ENCODE measurements at places on chromosomes 12 and 14.
A peak's percentile ranks its signal among the peaks of the same experiment; 100 is the strongest.

GRCh38 chr12:716506-716905 lies 35.9 kb upstream of the WNK1 start:
- no peak for DNase-seq

DNA sequence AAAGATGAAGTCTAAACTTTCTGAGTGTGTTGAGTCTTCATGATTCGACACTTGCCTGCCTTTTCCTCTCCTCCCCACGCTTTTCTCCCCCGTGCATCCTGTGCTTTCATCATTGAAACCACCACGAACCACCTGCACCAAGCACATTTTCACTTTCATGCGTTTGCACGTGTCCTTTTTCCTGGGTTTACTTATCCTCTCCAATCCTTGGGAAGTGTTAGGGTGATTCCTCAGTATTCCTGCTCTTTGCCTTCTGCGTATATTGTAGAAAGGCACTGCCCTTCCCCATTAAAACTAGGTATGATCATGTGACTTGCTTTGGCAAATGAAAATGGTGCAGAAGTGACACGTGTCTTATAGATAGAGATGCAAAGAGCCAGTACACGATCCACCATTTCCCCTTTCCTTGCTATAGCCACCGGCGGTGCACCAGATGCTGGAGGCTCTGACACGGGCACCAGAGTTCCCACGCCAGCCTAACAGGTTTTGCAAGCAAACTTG lies 106.6 kb downstream of the BRMS1L start:
- no peak for DNase-seq

DNA sequence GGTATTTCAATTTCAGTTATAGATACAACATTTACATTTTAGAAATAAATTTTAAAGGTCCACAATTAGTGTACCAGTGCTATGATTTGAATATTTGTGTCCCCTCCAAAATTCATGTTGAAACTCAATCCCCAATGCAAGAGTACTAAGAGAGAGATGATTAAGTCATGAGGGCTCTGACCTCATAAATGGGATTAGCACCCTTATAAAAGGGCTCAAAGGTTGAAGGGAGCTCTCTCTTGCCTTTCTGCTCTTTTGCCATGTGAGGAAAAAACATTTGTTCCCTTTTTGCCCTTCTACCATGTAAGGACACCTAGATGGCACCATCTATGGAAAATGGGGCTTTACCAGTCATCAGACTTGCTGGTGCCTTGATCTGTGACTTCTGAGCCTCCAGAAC lies 25.8 kb upstream of the CNOT2 start:
- no peak for DNase-seq

GRCh38 chr14:75562089-75562488 lies 16.3 kb upstream of the FLVCR2 start:
- no peak for DNase-seq

- peak; percentile 20 for DNase-seq
These were observed 531 bp upstream of the EML1 start for GRCh38 chr14:99792551-99793212.

GRCh38 chr12:51847643-51848325 lies 734 bp downstream of the FIGNL2 start:
- DNase-seq: peak; percentile 12

DNA sequence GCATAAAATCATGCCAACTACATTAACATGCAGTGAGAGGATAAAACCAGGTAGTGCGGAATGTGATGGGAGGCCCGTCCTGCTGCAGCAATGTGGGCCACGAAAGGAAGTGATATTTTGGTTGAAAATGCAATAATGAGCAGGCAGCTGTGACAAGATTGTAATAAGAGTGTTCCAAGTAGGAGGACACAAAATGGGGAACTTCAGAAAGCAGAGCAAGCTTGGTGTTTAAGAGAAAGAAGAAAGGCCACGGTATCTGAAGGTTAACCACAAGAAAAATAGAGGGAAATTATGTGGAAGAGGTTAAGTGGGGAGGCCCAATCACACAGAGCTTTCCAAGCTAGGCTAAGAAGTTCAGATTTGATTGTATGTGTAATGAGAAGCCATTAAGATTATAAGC lies 34.3 kb downstream of the OVCH1 start:
- no peak for DNase-seq

- DNase-seq: peak; percentile 33
These were observed 57.6 kb downstream of the EID3 start for GRCh38 chr12:104360983-104361707.

GRCh38 chr12:107514887-107515445 lies 170.6 kb upstream of the PWP1 start:
- peak; percentile 67 for DNase-seq

- peak; percentile 78 for DNase-seq
These were observed 301.1 kb downstream of the DUSP6 start for GRCh38 chr12:89051065-89051677.

- no peak for DNase-seq
These were observed 1.8 kb downstream of the CPNE8 start for GRCh38 chr12:38903596-38903995.

- peak; percentile 93 for DNase-seq
These were observed 8.8 kb downstream of the ALDH2 start for GRCh38 chr12:111775205-111776193.

- DNase-seq: no peak
These were observed 398.9 kb downstream of the EGLN3 start for GRCh38 chr14:33551963-33552362.

- peak; percentile 47 for DNase-seq
These were observed 27.2 kb downstream of the KRT80 start for GRCh38 chr12:52164624-52165023.

DNA sequence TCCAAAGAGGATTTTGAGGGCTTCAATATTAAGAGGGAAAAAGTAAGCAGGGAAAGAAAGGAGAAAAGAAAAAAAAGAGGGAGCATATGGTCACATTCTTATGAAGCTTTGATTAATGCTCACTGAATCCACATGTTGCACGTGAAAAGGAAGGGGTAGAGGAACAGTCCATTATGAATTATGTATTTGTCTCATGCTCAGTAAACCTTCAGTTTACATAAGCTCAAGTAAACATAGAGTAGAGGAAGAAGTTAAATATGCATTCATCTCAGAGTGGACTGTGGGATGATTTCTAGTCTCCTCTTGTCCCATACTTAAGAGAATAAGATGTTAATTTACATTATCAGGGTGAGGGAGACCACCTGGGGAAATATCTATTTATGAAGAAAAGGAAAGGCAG lies 334.5 kb downstream of the IPO8 start:
- no peak for DNase-seq

GRCh38 chr12:29707846-29708245 lies 75.9 kb downstream of the TMTC1 start:
- no peak for DNase-seq

GRCh38 chr14:66638689-66639088 lies 130.7 kb downstream of the GPHN start:
- DNase-seq: peak; percentile 50

GRCh38 chr12:131273291-131273845 lies 319.7 kb downstream of the ADGRD1 start:
- DNase-seq: no peak

GRCh38 chr12:70660620-70661219 lies 23.5 kb upstream of the PTPRB start:
- DNase-seq: peak; percentile 77

GRCh38 chr12:104750061-104750460 lies 208.0 kb downstream of the SLC41A2 start:
- DNase-seq: peak; percentile 75

- no peak for DNase-seq
These were observed 10.1 kb downstream of the LTBP2 start for GRCh38 chr14:74601982-74602381.

DNA sequence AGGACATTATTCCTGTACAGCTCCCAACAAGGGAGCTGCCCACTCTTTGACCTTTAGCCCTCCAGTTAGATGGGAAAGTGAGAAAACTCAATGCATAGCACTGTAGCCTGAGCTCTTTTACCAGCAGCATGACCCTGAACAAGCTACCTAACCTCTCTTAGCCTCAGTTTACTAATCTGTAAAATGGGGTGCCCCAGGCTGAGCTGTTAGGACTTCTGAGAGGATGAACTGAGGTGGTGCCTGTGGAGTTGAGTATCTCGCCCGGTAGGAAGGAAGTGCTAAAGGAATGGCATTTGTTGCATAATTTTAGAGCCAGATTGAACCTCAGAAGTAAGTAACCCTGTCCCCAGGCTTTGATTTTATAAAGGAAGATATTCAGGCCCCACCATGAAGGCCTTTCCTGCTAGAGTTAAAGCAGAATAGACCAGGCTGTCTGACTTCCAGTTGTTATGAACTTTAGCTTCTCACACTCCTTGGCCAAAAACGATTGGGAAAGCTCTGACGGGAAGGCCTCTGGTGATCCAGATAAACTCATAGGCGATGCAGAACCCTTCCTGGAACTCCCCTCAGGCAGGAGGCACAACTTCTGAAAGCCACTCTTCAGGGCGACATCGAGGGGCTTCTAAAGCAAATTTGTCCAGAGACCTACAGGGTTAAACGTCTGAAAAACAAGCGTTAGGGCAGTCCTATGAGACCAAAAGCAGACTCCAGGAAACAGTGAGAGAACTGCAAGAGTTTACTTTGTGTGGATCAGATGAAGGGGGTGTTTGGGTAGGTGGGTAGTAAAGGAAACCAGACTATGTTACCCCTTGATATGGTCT lies 2.5 kb upstream of the SERPINA10 start:
- no peak for DNase-seq

DNA sequence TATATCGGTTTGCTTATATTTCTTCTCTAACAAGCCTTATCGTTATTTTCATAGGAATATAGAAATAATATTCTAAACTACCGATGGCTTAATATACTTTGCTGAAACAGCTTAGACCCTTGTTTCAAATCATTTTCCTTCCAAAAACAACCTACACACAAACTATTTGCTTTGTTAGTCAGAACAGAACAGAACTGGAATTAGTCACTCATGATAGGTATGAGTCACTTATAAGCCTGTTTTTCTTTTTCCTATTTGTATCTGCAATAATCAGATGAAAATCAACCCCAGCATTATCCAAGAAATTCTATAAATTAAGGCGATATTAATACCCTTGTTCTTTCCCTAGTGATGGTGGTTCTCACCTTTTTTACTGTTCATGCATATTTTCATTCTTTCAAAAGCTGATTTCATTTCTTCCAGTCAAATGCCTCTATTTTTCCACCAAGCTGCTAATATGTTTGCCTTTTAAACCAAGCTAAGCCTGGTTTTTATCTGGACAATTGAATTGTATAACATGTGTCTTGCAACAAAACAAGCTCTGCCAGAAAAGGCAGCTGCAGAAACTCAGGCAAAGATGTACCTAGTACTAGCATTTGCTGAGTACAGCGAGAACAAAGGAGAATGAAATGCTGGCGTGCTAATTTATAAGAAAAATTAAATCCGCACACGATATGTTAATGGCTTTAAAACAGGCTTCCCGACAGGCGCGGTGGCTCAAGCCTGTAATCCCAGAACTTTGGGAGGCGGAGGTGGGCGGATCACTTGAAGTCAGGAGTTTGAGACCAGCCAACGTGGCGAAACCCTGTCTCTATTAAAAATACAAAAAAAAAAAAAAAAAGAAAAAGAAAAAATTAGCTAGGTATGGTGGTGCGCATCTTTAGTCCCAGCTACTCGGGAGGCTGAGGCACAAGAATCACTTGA lies 1418.2 kb downstream of the AACS start:
- no peak for DNase-seq

DNA sequence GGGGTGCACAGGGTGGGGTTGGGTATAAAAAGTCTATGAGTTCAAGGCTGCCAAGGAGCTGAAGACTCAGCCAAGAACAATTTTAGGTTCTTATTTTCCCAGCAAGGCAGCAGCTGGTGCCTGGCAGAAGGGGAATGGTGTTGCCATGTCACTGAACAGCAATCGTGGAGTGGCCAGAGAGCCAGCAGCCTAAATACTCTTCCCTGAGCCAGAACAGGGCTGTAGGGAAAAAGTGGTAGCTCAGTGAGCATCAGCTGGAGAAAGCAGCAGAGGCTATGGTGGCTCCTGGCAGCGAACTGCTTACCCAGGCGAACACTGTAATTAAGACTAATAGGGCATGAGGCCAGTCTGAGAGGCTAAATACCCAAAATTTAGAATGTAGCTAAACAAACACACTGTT lies 334.9 kb downstream of the RMST start:
- no peak for DNase-seq

GRCh38 chr14:80987235-80988032 lies 32.0 kb downstream of the TSHR start:
- DNase-seq: peak; percentile 69

GRCh38 chr14:77111021-77111420 lies 13.0 kb downstream of the CIPC start:
- DNase-seq: no peak

- DNase-seq: no peak
These were observed 30.7 kb downstream of the DAD1 start for GRCh38 chr14:22558221-22558913.

DNA sequence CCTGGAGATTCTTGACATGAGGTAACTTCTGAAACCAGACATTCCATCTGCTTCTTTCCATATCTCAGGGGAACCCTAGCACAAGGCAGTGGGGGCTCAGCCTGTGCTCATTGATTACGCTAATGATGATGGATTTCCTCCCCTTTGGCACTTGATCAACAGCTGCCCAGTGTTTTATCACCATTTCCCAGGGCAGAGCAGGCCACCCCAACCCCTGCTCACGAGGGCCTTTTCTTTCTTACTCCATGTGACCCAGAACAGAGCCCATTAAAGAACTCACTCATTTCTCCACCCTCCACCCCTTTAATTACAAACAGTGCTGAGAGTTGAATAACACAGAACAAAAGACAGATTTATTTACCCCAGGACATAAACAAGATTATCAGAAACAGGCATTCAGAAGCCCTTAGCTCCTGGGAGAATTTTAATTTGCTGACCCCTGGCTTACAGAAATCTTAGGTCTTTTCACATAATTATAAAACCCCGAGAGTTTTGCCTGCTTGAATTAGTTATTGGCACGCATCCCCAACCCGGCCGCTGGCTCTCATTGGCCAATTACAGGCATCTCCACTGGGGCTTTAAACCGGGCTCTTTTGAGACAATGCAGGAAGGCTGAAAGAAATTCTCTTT lies 32.0 kb upstream of the CCDC60 start:
- DNase-seq: no peak

DNA sequence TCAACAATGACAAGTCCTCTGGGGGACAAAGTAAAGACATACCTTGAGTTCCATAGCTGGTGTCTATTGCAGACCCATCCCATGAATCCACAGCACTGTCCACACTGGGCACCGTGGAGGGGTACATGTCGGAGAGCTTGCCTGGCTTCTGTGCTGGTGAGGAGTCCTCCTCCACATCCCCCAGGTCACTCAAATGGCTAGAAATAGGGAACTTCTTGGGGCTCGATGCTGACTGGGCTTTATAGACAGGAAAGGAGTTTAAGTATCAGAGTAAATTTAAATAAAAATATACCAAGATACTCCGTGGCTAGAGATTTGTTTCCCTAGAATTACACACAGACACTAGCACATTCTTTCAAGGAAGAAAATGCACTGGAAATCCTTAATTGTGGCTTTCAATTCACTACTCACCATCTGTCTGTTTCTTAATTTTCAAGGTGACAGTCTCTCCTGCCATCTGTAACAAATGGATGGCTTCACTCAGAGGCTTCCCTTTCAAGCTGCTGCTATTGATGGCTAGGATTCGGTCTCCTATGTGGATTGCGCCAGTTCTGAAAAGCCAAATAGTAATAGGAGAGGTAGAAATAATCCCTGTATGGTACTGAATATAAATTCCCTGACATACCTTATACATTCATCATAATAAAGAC lies 90.1 kb downstream of the HELB start:
- no peak for DNase-seq

GRCh38 chr12:27003421-27004381 lies 10.5 kb downstream of the TM7SF3 start:
- DNase-seq: no peak
